ENCODE measurements at places on chromosomes 6 and 20.

- no peak for DNase-seq
These were observed 782 bp downstream of the MAP3K5 start for GRCh38 chr6:136791296-136792094.

DNA sequence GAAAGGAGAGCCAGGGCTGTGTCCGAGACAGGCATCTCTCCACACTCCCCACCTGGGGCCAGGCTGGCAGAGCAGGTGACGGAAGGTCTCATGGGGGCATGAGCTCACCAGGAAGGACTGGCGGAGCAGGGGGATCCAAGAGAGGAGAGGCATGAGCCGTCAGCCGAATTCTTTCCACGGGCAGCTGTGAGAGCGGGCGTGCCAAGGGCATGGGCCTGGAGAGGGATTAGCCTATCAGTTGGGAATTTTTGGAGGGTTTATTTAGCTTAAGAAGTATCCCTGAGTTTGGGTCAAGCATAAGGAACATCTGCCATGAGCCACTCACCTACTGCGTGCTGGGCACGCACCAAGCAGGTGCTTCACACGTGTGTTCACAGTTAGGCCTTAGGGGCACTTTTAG is 60.2 kb upstream of the ZNFX1 start:
- DNase-seq, result no peak

DNA sequence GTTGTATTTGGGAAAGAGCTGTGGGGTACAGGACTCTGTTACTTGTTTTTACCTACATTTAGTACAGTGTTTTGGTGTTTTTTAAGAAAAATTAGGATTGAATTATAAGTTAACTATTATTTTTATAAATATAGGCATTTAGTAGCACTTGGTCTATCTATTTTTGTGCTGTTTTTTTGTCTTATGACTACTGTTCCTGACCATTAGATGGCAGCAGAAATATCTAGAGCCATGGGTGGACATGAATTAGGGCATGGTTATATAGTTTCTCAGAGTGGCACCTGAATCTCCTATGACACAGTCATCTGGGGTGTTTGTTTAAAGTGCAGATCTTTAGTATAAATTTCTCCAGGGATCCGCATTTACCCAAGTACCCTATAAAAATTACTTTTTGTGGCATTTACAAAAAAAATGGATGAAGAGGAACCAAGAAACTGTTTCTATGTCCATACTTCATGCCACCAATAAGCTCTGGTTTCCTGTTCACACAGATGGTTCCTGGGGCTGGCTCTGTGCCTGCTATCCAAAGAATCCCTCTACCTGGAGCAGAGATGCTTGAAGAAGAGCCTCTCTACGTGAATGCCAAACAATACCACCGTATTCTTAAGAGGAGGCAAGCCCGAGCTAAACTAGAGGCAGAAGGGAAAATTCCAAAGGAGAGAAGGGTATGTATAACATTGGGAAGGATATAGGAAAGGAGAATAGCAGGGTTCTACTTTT is 19.8 kb downstream of the NFYA start:
- DNase-seq, result no peak

DNA sequence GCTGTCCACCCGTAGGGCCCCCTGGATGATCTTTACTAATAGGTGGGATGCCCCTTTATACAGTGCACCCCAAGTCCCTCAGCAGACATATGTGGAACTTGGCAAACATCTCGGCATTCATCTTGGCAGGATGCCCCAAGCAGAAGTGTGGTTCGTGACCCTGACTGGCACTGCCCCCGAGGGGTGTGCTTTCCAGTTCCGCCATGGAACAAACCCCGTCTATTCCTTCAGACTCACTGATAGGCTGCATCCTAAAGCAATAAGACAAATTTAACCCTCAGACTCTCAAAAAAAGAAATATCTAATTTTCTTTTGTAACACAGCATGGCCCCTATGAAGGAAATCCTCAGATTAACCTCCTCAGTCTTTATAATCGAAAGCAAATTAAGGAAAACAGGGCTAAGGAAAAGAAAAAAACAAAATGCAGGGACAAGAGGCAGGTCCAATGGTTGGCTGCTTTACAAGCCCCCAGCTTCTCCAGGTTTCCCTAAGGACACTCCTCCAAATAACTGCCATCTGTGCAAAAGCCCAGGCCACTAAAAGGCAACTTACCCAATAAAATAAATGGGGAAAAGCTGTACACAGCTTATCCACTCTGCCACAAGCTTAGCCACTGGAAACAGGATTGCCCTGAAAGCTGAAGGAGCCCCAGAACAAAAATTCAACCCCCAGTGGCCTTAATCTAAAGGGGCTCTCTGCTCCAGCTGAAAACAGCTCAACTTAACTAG is 30.5 kb upstream of the RIPK1 start:
- no peak for DNase-seq

DNA sequence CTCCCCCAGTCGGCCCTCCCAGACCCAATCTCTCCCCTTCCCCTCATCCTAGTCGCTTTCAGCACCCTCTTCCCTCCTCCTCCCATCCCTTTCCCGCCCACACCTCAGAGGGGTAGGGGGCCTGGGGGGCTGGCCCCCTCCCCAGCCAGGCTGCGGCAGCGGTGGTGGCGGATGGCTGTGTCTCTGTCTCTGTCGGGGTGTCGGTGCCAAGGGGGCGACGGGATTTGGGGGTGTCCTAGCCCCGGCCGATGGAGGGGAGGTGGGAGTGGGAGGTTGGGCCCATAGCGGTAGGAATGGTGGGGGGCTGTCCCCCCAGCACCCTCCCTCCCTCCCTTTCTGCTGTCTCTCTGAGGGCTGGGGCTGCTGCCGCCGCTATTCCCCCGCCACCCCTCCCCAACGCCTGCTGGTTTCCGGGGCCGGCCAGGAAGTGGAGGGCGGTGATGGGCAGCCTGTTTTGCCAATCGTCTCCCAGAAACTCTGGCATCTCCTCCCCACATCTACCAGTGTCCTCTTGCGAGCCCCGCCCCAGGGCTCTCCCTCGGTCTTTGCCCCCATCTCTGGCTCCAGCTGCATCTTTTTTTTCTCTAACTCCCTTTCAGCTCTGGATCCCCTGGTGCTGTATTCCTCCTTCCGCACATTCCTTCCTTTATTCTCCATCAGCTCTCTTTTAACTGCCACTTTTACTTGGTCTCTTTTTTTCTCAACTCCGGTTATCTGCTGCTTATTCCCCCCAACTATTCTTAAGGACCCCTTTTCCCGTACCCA is at the start of gene AGPAT1:
AGPAT1 (minus strand) TSS at position 374 of the 765 bp plus-strand sequence. CDS start 4,588 bp downstream, outside the sequence.
- peak; percentile 97 for DNase-seq

DNA sequence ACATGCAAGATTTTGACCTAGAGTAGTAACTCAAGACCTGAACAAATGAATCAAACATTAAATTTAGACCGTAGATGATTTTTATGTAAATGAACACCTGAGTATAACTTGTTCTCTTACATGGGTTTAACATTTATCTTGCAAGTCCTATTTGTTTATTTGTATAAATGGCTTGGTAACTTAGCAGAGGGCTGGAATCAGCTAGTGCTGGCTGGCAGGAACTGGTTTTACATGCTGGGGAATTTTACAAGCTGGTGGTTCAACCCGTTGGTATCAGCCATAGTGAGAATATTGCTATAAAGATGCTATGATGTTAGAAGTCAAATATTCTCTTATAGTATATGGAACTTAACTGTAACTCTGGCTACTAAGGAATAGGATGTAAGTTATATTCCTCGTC is 8.9 kb downstream of the SLC22A2 start:
- no peak for DNase-seq

All from GM18507 (cell line).